Testis (tissue), 5 donors: ENCODE measurements at places on chromosomes 5 and 9.

DNA sequence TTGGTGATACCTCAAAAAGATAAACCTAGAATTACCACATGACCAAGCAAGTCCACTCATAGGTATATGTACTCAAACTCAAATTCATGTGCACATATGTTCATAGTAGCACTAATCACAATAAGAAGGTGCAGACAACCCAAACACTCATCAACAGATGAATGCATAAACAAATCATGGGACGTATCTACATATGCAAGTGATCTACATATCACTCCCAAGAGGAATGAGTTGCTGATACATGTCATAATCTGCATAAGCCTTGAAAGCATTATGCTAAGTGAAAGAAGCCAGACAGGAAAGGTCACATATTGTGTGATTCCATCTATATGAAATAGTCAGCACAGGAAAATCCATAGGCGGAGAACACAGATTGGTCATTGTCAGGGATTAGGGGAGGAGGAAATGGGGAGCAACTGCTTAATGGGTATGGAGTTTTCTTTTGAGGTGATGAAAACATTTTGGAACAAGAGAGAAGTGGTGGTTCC, 10.6 kb upstream of the GPX8 start:
- no peak overlapping the region for H3K27ac ChIP-seq
- no peaks in the 10 kb centered on the region for H3K27me3 ChIP-seq
- no peak for DNase-seq
- no peaks in the 10 kb centered on the region for H3K4me1 ChIP-seq
- H3K36me3 ChIP-seq: no peaks in the 10 kb centered on the region

- H3K4me3 ChIP-seq: no peak overlapping the region
- H3K27me3 ChIP-seq: no peaks in the 10 kb centered on the region
- no peak for DNase-seq
- H3K27ac ChIP-seq: no peak overlapping the region
Measured at GRCh38 chr9:126457890-126458289, 131.3 kb downstream of the MVB12B start.

- H3K36me3 ChIP-seq: no peaks in the 10 kb centered on the region
- no peak for DNase-seq
- no peak overlapping the region for H3K4me3 ChIP-seq
- no peaks in the 10 kb centered on the region for H3K27me3 ChIP-seq
- H3K27ac ChIP-seq: no peak overlapping the region
Measured at GRCh38 chr5:60521376-60522291, 178.3 kb downstream of the DEPDC1B start.

- no peak overlapping the region for H3K27ac ChIP-seq
- H3K4me1 ChIP-seq: no peaks in the 10 kb centered on the region
- H3K4me3 ChIP-seq: no peak overlapping the region
- H3K27me3 ChIP-seq: no peaks in the 10 kb centered on the region
- no peak for DNase-seq
Measured at GRCh38 chr9:105114318-105114717, 130.1 kb upstream of the SLC44A1 start.
